ENCODE measurements at places on chromosomes 5 and 9.

DNA sequence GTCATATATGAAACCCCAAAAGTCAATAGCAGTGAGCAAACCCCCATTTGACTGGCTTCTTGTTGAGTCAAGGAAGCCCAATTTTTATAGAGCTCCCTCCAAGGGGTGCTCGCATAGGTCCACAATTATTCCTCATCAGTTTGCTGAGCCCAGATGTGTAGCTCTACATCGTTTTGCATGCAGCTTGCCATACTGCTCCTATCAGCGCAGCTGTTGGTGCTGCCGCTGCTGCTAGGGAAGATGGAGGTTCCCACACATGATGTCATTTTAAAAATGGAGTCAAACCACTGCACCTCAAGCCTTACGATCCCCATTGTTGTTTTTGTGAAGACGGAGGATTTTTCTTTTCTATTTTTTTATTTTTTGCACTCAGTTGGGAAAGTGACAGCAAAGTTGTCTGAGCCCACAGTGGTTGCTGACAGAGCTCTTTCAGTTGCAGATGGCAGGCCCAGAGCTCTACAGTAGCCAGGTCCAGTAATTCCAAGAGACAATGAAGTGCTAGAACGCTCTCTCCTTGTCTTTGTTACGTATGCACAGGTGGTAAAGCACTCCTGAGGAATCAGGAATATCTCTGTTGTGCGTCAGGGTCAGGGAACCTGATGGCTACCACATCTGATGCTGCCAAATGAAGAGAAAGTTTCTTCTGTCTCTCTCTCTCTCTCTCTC is 23.2 kb upstream of the C5orf63 start:
- DNase-seq: no peak

DNA sequence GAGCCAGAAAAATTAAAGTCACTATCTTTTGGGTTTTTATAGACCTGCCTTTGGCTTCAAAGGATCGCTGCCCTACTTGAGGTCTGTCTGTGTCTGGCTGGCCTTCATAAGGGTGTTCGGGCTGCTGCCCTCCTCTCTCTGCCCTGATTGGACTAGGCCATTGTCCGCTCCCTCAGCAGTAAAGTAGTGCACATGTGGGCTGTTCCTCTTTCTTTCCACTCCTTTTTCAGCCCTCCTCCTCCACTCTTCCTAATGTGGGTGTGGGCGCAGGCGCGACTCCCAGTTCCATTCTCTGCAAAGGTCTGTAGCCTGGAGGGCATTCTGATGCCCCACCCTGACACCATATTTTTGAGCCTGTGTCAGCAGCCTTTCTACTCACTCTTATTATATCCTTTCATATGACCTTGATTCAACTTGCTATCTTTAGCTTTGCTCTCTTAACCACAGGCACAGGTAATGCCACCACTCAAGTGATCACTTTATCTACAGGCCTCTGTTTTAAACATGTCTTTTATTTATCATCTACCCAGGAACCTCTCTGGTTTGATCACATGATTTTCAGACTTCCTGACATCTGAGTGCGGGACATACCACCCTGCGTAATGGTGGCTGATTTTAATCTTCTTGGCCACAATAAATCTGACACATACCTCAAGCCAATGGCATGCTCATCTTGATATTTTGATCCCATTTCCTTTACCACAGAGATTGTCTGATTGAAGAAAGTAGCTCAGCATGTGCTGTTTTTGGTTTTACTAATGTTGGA is 144.5 kb downstream of the AOPEP start:
- no peak for DNase-seq

DNA sequence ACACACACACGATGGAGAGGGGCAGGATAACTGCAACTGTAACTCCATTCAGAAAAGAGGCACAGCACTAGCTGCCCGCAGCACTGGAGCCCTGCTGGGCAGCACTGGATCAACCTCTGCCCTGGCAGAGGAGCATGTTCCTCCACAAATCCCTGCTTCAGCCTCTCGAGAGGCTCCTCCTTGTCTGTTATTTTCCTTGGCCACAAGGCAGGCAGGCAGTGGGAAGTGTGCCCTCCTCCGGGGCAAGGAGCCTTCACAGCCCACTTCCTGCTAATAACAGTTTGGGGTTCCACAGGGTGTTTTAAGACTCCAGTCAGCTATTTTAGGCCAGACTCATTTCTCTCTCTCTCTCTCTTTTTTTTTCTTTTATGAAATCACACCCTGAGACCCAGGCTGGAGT is 11.8 kb downstream of the FXN start:
- no peak for DNase-seq

GRCh38 chr9:130589754-130590153 is 10.4 kb downstream of the FUBP3 start:
- no peak for DNase-seq

DNA sequence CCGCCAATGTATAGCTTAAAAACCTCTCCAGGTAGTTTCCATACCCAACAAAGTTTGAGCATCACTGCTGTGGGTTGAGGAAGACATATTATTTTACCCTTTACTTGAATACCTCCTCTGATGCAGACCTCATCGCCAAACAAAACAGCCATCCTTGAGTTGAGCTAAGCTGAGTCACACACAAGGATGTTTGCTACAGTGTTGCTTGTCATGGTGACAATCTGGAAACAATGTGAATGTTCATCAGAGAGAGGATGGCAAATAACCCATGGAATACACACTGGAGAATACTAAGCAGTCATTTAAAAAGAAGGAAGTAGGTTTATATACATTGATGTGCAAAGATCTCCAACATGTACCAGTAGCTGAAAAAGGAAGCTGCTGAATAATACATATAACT is 41.1 kb upstream of the TCF7 start:
- no peak for DNase-seq

DNA sequence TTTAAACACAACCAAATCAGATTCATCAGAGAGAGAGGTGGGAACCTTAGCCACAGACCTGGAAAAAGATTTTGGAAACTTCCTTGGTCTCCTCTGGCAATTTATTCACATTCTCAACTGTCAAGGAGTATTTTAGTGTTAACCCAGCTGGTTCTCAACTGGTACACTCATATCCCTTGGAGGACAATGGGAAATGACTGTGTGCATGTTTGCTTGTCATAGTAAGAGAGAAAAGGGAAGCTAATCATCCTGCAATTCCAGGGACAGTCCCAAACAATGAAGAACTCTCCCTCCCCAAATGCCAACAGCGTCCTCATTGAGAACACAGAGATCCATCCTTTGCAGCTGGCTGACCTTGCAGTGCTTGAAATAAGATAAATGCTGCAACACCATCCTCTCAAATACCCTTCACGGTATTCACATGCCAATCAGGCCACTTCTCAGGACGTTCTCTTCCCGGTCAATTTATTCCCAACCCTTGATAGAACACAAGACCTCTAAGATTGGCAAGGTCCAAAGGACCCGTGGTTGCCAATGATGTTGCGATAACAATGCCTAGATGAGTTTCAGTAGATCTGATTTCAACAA is 75.5 kb downstream of the EPB41L4B start:
- no peak for DNase-seq

- peak; percentile 73 for DNase-seq
Observed at GRCh38 chr5:52989781-52990527, 802 bp downstream of the ITGA2 start.

DNA sequence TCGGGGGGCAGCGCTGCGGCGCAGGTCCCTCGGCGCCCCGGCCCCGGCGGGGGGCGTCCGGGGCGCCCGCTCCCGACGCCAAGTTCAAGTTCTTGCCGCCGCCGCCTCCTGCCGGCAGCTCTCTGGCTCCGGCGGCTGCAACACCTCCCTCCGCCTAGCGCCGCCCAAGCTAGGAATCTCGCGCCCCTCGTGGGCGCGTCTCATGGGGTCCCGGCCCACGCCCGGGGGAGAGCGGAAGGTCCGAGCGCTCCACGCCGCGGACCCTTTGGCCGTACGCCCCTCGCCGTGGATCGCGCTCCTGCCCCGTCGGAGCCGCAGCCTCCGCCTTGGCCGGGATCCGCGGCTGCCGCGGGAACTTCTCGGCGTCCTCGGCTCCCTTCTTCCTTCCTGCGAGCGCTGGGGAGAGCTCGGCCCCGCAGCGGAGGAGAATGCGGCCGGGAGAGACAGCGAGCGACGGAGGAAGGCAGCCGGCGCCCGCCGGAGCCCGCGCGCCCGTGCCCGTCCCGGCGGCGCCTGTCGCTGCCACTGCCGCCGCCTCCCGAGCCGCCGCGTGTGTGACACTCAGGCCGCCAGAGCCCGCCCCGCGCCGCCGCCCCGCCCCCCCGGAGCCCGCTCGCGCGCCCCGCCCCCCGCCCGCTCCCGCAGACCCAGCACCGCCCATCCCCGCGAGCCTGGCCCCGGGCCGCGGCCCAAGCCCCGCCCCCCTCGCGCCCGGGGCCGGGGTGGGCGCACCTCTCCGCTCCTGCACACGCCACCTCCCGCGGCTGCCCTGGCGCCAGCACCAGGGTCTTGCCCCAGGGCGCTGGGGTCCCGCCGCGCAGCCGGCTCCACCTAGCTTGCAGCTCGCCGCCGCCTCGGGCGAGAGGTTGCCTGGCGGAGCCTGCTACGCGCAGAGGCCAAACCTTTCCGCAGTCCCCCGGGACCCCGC is at the start of gene SHB:
Gene SHB (minus strand): TSS at position 527 of the 928 bp plus-strand sequence. CDS start 582 bp downstream, outside the sequence.
- DNase-seq: peak; percentile 90

GRCh38 chr9:9949978-9950377 is 662.8 kb downstream of the PTPRD start:
- no peak for DNase-seq

- no peak for DNase-seq
Observed at GRCh38 chr9:38384990-38385848, 7.3 kb upstream of the ALDH1B1 start.

DNA sequence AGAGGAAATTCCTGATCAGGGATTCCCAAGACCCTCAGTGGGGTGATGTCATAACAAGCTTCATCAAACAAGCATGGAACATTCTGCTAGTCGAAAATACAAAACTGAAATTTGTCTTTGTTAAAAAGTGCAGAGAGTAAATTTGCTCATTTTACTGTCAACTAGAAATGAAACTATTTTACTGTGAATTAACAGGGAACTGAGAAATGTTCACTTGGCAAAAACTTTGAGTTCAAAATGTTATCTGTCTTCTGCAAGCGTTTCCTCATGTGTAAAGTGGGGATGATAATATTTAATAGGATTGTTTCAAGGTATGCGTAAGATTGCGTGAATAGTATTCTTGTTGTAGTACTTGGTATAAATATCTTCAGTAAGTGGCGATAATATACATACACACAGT is 45.4 kb downstream of the ALDH1A1 start:
- no peak for DNase-seq

GRCh38 chr5:91794856-91795548 is 411.9 kb upstream of the ARRDC3 start:
- DNase-seq: no peak

DNA sequence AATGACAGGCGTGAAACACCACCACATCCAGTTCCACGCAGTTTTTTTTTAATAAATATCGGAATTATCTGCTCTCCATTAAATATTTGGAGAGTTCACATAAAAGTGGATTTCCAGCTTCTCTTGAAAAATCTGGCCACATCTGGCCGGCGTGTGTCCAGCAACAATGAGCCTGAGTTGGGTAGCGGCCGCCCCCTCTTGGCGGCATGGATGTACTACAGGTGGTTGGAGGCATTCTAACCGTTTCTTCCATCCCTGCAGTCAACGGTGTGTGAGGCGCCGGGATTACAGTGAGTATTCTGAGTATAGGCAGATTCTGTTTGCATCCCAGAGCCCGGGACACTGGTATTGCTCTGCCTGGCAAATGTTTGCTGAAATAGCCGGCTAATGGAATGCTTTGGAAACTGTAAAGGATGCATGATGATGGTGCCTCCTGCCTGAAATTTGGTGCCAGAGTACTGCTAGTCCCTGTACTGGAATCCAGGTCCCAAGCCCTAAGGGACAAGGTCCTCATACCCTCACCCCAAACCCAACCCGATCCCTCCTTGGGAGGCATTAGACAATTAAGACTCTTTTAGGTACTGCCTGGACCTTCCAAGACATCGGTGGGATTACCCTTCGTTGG is 13.6 kb upstream of the GM2A start:
- DNase-seq: peak; percentile 67

DNA sequence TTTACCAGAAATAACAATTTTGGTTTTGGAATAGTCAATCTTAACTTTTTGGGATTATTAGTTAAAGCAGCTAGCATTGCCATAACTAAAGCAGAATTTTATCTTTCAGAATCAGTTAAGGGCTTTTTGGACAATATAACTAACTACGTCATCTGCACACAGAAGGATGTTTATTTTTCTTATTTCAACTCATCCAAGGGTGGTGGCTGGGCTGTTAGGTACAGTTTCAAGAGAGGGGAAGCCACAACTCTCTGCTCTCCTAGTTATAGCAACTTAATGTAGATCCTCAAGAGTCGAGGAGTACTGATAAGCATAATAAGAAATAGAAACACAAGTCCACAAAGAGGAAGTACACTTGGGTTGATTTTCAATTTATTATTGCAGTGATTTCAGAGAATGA is 65.6 kb downstream of the ANKRD55 start:
- DNase-seq: no peak

DNA sequence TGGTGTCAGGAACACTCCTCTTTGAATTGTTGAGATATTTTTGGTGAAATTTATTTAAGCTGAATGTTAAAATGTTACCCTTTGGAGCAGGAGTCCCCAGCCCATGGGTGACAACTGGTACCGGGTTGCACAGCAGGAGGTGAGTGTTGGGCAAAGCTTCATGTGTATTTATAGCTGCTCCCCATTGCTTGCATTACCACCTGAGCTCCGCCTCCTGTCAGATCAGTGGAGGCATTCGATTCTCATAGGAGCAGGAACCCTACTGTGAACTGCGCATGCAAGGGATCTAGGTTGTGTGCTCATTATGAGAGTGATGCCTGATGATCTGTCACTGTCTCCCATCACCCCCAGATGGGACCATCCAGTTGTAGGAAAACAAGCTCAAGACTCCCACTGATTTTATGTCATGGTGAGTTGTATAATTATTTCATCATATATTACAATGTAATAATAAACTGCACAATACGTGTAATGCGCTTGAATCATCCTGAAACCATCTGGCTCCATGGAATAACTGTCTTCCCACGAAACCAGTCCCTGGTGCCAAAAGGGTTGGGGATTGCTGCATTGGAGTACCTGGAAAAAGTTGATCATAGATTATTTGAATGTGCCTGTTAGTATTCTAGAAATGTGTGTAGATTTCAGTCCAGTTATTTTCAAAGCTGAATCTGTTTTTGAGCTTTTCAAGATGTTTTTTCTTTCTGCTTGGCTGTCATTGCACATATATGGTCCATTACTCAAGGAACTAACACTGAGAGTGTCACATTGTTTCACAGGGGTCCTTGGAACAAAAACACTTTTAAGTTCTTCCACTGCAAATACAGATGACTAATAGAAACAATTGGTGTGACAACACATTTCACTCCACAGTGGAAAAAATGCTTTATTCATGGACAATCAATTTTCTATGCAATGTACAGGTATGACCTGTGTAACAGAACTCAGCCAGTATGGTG is 104.6 kb upstream of the TNFAIP8 start:
- no peak for DNase-seq

DNA sequence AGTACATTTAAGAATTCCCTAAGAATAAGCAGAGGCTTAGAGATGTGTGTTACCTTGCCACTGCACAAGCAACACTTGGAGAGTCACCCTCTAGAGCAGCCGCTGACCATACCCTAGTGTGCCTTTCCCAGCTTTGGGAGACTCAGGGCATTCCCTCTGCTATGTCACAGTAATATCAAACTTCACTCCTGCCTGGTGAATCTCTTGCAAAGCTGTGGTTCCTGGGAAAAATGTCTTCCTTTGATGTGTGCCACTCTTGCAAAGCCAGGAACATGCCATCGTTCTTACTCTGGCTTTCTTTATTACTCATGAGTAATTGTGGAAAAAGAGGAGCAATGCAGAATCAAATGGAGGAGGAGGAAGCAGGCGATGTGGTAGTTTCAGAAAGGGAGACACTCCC is 173.2 kb downstream of the CCDC192 start:
- no peak for DNase-seq
